ENCODE measurements at places on chromosomes 7 and 10. TPM values are rescaled to one million over a fixed set of nuclear protein-coding genes. Genes with fewer than 3 reads are reported as not detected.

PVRIG gene
- total RNA-seq = not detected

SLC25A40 gene
- 14.6 TPM for total RNA-seq

FAM25C gene
- not detected for total RNA-seq

ATG9B gene
- not detected for total RNA-seq

DGKI gene
- 1.2 TPM for total RNA-seq

GPC2 gene
- total RNA-seq = 1.8 TPM

NUTM2B gene
- total RNA-seq = 0.89 TPM

UTF1 gene
- not detected for total RNA-seq

FOXP2 gene
- total RNA-seq = 1.9 TPM

PTCD1 gene
- 4.4 TPM for total RNA-seq

PNLIPRP3 gene
- not detected for total RNA-seq

LAMB4 gene
- 0.15 TPM for total RNA-seq
